Activated CD4-positive, alpha-beta T cell treated with anti-CD3 and anti-CD28 coated beads, Interleukin-2, amount 10 ng/mL, durations not matched to agents 24 days and 14 days (primary cell): ENCODE measurements at places on chromosomes 7 and 10.

DNA sequence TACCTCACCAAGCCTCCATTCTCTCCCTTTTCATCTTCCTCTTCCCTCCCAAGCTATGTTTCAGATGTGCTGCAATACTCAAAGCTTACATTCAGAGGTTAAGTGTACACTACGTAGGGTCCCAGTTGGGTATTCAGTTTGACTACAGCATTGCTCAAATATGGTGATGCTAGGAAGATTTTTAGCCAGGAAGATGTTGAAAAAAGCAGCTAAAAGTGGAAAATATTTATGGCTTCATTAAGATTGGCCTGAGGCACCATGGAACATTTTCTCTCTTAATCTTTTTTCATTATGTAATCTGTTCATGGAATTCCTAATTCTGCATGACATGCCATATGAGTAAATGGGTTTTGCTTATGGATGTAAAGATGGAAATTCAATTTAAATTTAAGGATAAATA lies 72.0 kb upstream of the ABCB5 start:
- no peak overlapping the region for H3K27ac ChIP-seq
- DNase-seq: no peak
- no peaks in the 10 kb centered on the region for H3K36me3 ChIP-seq
- H3K4me1 ChIP-seq: peaks cover 3% of the 10 kb centered on the region

GRCh38 chr7:3309140-3309539 lies 8.1 kb downstream of the SDK1 start:
- H3K27me3 ChIP-seq: peaks cover 54% of the 10 kb centered on the region
- H3K36me3 ChIP-seq: no peaks in the 10 kb centered on the region
- H3K4me3 ChIP-seq: no peak overlapping the region
- no peak overlapping the region for H3K27ac ChIP-seq
- no peak for DNase-seq

- DNase-seq: no peak
- H3K36me3 ChIP-seq: peaks cover 24% of the 10 kb centered on the region
- no peak overlapping the region for H3K4me3 ChIP-seq
These were observed 29.3 kb downstream of the DNAJC12 start for GRCh38 chr10:67808704-67809103.

- DNase-seq: no peak
- H3K4me1 ChIP-seq: peaks cover 7% of the 10 kb centered on the region
- H3K4me3 ChIP-seq: no peak overlapping the region
- no peaks in the 10 kb centered on the region for H3K27me3 ChIP-seq
- no peak overlapping the region for H3K27ac ChIP-seq
These were observed 107.1 kb downstream of the INPP5A start for GRCh38 chr10:132644527-132645246.

DNA sequence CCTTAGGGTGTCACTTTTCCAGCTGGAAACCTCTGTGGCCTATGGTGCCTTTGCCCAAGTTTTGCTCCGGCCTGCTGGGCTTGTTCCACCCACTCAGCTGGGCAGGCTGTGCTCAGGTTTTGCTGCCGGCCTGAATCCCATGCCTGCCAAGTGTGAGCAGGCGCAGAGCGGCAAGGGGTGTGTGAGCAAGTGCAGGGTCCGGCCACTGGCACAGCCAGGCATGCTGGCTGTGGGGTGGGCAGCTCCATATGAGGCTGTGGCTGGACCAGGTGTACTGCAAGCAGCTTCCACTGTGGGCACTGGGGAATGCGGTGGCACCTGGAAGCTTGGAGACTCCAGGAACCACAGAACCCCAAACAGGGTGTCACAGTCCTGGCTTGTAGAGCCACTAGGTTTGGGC lies 92.1 kb downstream of the AUTS2 start:
- no peak overlapping the region for H3K27ac ChIP-seq
- no peak for DNase-seq
- H3K27me3 ChIP-seq: no peaks in the 10 kb centered on the region
- H3K4me1 ChIP-seq: no peaks in the 10 kb centered on the region

GRCh38 chr10:90447831-90448230 lies 410.0 kb downstream of the HTR7 start:
- DNase-seq: no peak
- H3K36me3 ChIP-seq: no peaks in the 10 kb centered on the region
- H3K27ac ChIP-seq: no peak overlapping the region
- H3K4me1 ChIP-seq: no peaks in the 10 kb centered on the region
- H3K4me3 ChIP-seq: no peak overlapping the region

DNA sequence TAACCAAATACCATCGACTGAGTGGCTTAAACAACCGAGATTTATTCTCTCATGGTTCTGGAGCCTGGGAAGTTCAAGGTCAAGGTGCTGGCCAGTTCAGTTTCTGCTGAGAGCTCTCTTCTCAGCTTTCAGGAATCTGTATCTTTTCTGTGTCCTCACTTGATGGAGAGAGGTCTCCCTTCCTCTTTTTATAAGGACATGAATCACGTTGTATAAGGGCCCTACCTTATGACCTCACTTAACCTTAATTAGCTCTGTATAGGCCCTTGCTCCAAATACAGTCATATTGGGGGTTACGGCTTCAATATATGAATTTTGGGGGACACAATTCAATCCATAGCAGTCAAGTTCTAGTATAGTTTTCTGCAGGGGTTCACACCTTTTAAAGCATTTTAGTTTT lies 135.2 kb upstream of the ADO start:
- DNase-seq: no peak
- peaks cover 2% of the 10 kb centered on the region for H3K27me3 ChIP-seq
- H3K4me3 ChIP-seq: no peak overlapping the region
- no peak overlapping the region for H3K27ac ChIP-seq

DNA sequence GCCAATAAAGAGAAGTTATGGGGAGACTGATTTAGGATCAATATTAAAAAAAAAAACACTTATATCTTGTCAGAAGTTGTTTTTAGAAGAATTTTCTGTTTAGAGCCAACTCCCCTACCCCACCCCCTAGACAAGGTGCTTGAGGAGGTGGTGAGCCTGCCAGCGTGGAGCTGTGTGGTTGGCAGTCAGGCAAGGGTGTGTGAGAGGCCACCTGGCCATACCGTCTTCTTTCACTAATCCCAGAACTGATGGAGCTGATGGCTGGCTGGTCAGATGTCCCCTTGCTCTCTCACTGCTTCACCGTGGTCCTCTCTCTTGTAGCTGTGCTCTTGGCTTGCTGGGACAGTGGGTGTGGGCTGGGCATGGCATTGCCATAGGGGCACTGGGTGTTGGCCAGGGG lies 34.3 kb downstream of the NACAD start:
- H3K4me3 ChIP-seq: no peak overlapping the region
- peaks cover 59% of the 10 kb centered on the region for H3K36me3 ChIP-seq

GRCh38 chr7:146683439-146683838 lies 566.8 kb downstream of the CNTNAP2 start:
- H3K27ac ChIP-seq: no peak overlapping the region
- no peaks in the 10 kb centered on the region for H3K4me1 ChIP-seq
- no peaks in the 10 kb centered on the region for H3K36me3 ChIP-seq
- H3K27me3 ChIP-seq: no peaks in the 10 kb centered on the region
- DNase-seq: no peak
- no peak overlapping the region for H3K4me3 ChIP-seq

DNA sequence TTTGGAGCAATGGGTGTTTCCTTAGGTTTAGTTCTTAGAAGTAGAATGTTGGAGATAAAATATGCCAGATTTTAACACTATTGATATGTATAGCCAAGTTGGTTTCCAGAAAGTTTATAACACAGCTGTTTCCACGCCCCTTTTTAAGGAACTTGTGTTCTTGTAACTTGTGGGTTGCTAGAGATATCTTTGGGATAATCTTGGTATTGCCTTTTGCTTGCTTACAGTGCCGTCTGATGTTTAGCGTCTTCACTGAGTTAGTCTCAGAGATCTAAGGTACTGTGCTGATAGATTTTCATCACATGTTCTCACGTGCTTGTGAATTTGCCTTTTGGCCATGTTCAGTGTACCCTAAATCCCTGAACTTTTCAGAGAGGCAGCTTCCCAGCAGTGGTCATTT lies 12.4 kb downstream of the TMEM248 start:
- H3K27ac ChIP-seq: peak overlapping the region; percentile 48
- H3K27me3 ChIP-seq: no peaks in the 10 kb centered on the region
- peaks cover 32% of the 10 kb centered on the region for H3K36me3 ChIP-seq
- DNase-seq: no peak

- peaks cover 24% of the 10 kb centered on the region for H3K36me3 ChIP-seq
- no peak overlapping the region for H3K27ac ChIP-seq
- H3K4me1 ChIP-seq: peaks cover 8% of the 10 kb centered on the region
- no peaks in the 10 kb centered on the region for H3K27me3 ChIP-seq
- no peak for DNase-seq
- no peak overlapping the region for H3K4me3 ChIP-seq
These were observed 37.2 kb downstream of the CALML5 start for GRCh38 chr10:5461914-5462840.
